NCI-H2171 treated with DMSO at 0.1 percent for 48 hours (cell line): ENCODE measurements at places on chromosomes 3 and 15.

DNA sequence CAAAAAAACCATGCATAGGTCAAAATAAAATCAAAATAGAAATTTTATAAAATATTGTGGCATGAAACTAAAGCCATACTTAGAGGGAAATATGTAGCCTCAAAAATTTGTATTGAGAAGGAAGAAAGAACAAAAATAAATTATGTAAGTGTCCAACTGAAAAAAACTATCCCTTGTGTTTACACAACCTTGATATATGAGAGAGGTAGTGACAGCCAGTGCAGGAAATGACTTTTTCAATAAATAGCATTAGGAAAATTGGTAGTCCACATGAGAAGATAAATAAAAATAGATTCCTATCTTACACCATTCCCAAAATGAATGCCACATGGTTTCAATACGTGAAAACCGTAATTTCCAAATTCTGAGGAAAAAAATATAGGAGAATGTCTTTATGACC lies 13.2 kb upstream of the PRSS50 start:
- no peak for DNase-seq

- no peak for DNase-seq
Measured at GRCh38 chr15:60074181-60074885, 70.2 kb downstream of the FOXB1 start.

- DNase-seq = no peak
Measured at GRCh38 chr3:15291589-15292541, 40.5 kb downstream of the SH3BP5 start.

DNA sequence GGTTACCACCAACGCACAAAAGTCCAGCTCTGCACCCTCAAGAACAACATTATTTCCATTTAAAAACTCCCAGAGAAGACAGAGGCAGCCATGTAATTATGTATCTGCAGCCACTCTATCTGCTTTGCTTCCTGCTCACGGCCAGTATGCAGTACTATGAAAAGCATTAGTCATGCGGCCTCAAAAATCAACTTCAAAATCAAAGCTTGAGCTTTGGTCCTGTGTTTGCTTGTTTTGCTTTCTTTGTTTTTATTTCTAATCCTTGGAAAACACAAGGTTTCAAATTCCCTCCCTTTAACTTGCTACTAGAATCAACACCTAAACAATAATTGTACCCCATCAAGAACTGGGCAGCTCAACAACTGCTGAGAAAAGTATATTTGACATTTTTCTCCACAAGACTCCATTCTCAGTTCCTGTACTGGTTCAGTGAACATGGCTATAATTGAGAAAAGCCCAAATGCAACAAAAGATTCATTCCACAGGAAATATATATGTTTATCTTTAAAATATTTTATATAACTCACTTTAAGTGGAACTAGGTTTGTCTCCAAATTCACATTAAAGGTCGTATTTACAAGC lies 37.6 kb downstream of the GBE1 start:
- no peak for DNase-seq

GRCh38 chr3:11810276-11810675 lies 36.4 kb downstream of the TAMM41 start:
- no peak for DNase-seq

DNA sequence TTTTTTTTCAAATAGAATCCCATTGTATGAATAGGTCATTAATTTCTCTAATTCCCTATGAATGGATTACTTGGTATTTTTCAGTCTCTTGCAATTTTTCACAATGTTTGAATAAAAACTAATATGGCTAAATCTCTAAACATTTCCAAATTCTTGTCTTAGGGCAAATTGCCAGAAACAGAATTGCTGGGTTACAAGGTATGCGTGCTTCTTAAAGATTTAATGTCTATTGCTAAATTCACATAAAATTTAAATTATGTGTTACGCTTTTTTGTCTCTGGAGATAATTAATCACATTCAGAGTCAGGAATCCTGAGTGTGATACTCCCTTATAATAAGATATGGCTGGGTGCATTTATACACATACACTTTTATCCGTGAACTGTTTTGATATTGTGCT lies 264.5 kb upstream of the TBL1XR1 start:
- DNase-seq = no peak

GRCh38 chr3:14290631-14291385 lies 111.6 kb upstream of the SLC6A6 start:
- DNase-seq = no peak
